Fibroblast of lung (primary cell): ENCODE measurements at places on chromosomes 3 and 15. TPM values are rescaled to one million over a fixed set of nuclear protein-coding genes. Genes with fewer than 3 reads are reported as not detected.

CA12 gene
- total RNA-seq, result 41.9 and 48.4 TPM in 2 replicates

PLSCR2 gene
- 0.17 TPM in 1 of 2 replicates, not detected in the other for total RNA-seq

GRIP2 gene
- total RNA-seq, result under 0.01 TPM in 2 replicates

CLRN1 gene
- total RNA-seq, result not detected in 2 replicates

PPM1L gene
- total RNA-seq, result 2.1 and 2.5 TPM in 2 replicates

FEZF2 gene
- total RNA-seq, result not detected in 2 replicates

DBR1 gene
- 19.7 and 21.6 TPM in 2 replicates for total RNA-seq

SAXO2 gene
- 0.66 and 1.8 TPM in 2 replicates for total RNA-seq

GOLGA8T gene
- total RNA-seq, result 0.17 and 0.26 TPM in 2 replicates
